ENCODE measurements at places on chromosomes 7 and 10. TPM values are rescaled to one million over a fixed set of nuclear protein-coding genes. Genes with fewer than 3 reads are reported as not detected.

TBXAS1 gene
- not detected for total RNA-seq

- H3K27ac ChIP-seq: no peak overlapping the region
- H3K4me3 ChIP-seq: no peak overlapping the region
- no peaks in the 10 kb centered on the region for H3K4me1 ChIP-seq
- no peaks in the 10 kb centered on the region for H3K36me3 ChIP-seq
- H3K27me3 ChIP-seq: no peaks in the 10 kb centered on the region
- no peak for DNase-seq
Measured at GRCh38 chr7:123647106-123647730, 8.4 kb upstream of the LMOD2 start.

DNA sequence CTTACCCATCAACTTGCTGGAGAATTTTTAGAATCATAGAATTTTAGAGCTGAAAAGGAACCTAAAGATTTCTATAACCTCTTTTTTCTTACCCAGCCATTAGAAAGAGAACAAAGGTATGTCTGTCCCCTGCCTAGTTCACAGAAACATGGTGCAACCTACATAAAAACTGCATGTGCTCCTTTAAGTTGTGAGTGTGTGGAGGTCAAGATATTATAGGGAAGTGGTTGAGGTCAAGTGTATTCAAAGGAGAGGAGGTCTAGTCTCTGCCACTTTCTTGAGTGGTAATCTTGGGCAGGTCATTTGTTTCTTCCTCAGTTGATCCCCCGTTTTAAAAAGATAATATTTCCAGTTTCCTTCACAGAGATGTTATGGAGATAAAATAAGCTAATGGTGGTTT lies 6.4 kb downstream of the UBTD1 start:
- no peaks in the 10 kb centered on the region for H3K36me3 ChIP-seq
- H3K27ac ChIP-seq: no peak overlapping the region
- H3K27me3 ChIP-seq: no peaks in the 10 kb centered on the region
- no peak overlapping the region for H3K4me3 ChIP-seq
- H3K4me1 ChIP-seq: peaks cover under 1% of the 10 kb centered on the region
- no peak for DNase-seq

DNA sequence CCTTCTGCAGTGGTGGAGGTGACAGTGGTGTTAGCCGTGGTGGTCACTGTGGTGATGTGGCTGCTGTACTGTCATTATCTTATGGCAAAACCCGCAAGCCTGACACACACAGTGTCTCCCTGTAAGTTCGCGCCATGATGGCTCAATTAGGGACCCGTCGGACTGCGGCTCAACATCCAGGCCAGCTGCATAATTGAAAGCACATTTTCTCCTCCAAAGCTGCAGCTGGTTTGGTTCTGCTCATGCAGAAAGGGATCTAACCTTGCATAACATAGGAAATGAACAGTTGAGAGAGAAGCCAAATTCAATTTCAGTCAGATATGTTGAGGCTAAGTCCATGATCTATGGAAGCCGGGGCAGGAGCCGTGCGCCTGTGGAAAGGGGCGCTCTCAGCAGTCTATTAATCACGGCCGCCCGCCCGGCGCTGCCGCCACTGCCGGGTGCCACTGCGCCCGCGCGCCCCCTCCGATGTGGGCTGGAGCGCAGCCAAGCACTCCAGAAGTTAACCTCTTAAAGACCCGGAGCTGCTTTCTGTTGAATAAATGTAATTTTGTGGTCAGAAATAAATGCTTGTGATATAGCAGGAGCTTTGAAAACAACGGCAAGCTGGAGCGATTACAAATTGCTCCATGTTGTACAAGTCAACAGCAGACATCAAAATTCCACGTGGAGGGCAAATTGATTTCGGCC lies 227.7 kb downstream of the CUX1 start:
- H3K4me3 ChIP-seq: no peak overlapping the region
- no peak for DNase-seq
- H3K27ac ChIP-seq: no peak overlapping the region
- peaks cover 41% of the 10 kb centered on the region for H3K4me1 ChIP-seq
- H3K36me3 ChIP-seq: peaks cover 6% of the 10 kb centered on the region

PITX3 gene
- total RNA-seq: not detected

DNA sequence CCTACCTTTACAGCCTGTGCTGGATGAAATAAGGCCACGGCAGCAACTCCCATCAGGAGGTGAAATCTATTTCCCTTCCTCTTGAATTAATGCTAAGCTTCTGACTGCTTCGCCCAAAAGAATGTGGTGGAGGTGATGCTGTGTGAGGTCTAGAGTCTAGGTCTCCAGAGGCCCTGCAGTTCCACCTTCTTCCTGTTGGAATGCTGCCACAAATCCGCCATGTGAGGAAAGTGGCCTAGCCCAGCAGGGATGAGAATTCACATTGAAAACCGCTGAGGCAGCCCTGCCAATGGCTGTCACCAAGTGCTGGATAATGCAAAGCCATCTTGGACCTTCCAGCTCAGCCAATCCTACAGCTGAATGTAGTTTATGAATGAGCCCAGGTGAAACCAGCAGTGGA lies 28.0 kb downstream of the RHOBTB1 start:
- no peaks in the 10 kb centered on the region for H3K27me3 ChIP-seq
- no peak overlapping the region for H3K4me3 ChIP-seq
- no peak overlapping the region for H3K27ac ChIP-seq
- no peaks in the 10 kb centered on the region for H3K4me1 ChIP-seq
- no peaks in the 10 kb centered on the region for H3K36me3 ChIP-seq
- DNase-seq: no peak

ZNF736 gene
- 82.3 TPM for total RNA-seq

PRKCQ gene
- total RNA-seq: not detected

All from Karpas-422 (cell line).